ENCODE measurements at places on chromosomes 6 and 20.

- DNase-seq, result no peak
These were observed 1.4 kb downstream of the ZNF184 start for GRCh38 chr6:27471365-27472115.

- DNase-seq, result no peak
These were observed 7.5 kb upstream of the TNXB start for GRCh38 chr6:32116674-32117073.

DNA sequence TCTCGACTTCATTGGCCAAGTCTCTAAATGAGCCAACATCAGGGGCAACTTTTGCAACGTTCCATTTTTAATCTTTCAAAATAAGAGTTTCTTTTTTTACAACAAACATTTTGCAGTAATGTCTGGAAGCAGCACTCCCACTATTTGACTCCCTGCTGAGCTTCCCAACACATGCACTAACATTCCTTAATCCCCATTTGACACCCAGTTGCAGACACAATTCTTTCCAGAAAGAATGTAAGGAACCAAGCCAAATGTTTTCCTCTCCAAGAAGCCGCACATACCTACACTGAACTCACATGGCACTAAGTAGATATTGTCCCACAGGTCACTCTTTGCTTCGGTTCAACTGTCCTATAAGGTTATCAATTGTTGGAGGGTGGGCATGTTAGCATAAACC lies 165.6 kb downstream of the GRM1 start:
- DNase-seq, result no peak

DNA sequence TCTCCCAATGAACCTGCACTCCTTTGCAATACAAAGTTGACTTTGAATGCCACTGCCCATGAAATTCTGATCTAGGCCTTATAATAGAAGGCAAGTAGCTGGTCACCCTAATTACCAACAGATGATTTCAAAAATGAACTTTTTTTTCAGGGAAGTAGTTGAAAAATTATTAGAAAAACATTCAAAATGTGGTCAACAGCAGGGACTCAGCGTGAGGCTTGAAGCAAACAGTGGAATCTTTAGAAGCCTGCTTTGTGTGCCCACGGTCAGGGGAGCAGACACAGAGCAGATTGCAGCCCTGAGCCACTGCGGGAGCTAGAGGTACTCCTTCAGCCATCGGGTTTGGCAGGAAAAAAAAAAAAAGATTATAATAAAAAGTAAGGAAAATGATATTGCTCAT lies 87.1 kb upstream of the HEY2 start:
- no peak for DNase-seq

DNA sequence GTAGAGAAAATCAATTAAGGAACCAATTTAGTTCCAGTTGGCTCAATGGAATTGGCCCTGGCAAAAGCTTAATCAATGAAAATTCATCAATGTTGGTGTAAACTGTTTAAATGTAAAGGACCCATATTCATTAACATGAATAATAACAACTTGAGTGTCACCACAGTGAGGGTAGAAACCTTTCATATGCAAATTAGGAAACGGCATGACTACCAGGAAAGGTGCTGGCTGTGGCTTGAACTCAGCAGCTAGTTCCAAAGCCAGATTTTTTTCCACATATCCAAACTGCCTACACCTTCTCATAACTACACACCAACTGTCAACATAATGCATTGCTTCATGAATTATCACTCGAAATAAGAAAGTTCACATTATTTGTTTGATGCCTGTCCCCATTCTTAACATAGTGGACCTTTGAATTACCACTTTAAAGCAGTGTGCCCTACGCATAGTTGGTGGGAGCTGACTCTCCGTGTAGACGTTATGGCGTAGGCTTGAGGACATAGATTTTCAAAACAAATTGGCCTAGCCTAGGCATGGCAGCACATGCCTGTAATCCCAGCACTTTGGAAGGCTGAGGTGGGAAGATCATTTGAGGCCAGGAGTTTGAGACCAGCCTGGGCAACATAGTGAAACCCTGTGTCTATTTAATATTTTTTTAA lies 19.7 kb downstream of the PBOV1 start:
- DNase-seq, result no peak

- peak; percentile 61 for DNase-seq
These were observed 7.9 kb upstream of the TBPL1 start for GRCh38 chr6:133945158-133945557.

DNA sequence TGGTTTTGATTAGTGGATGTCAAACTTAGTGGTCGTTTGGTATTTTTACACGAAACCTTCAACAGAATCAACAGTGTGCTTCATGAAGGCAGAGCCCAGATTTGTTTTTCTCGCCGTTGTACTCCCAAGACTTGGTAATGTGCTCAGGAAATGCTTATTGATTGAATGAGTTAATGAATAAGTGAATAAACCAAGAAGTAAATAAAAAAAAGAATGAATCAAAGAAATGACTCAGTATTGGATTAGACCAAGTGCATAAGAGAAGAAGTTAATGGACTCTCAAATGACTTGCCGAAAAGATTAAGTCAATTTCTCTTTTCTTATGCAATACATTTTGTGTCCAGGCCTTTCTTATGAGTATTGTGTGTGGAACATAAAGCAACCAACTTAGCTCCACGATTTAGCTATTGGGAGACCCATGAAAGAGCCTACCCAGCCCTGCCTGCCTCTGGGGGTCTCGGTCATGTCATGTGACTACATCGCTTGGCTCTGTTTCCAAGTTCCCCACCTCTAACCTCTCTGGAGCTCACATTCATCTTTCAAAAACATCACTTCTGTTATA lies 10.6 kb upstream of the FUCA2 start:
- no peak for DNase-seq

GRCh38 chr20:46581391-46581790 lies 30.9 kb upstream of the OCSTAMP start:
- no peak for DNase-seq

DNA sequence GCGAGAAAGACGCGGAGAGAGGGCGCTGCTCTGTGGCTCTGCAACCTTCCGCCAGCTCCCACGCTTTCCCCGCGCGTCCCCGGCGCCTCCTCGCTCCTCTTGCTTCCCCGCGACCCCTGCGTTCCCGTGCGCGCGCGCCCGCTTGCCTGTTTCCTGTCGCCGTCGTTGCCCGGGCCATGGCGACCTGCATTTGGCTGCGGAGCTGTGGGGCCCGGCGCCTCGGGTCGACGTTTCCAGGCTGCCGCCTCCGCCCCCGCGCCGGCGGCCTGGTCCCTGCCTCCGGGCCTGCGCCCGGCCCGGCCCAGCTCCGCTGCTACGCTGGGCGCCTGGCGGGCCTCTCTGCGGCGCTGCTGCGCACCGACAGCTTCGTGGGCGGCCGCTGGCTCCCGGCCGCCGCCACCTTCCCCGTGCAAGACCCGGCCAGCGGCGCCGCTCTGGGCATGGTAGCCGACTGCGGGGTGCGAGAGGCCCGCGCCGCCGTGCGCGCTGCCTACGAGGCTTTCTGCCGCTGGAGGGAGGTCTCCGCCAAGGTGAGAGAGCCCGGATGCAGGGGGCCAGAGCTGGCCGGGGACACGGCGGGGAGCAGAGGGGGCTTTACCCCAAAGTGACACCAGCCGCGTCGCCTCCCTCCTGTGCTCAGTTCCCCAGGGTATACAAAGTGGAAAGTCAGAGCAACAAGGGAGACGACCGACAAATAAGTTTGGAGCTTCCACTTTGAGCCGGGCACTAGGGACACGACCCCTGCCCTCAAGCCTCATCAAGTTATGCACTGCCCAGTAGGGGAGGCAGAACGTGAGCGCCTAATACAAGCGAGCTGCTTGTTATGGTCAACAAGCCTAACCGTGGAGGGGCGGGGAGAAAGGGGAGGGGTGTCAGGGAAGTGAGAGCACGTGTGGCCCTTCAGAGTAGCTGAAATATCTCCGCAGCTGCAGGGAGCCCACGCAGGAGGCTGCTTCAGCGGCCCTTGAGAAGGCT lies at the start of gene ALDH5A1:
TSS of gene ALDH5A1 (plus strand) at position 149 of the 975 bp plus-strand sequence. CDS start at position 177, 28 bp downstream.
- DNase-seq, result peak; percentile 83

- peak; percentile 83 for DNase-seq
These were observed 131.2 kb upstream of the CDH4 start for GRCh38 chr20:61120595-61121515.

- DNase-seq, result no peak
These were observed 24.3 kb upstream of the FANCE start for GRCh38 chr6:35427851-35428321.

DNA sequence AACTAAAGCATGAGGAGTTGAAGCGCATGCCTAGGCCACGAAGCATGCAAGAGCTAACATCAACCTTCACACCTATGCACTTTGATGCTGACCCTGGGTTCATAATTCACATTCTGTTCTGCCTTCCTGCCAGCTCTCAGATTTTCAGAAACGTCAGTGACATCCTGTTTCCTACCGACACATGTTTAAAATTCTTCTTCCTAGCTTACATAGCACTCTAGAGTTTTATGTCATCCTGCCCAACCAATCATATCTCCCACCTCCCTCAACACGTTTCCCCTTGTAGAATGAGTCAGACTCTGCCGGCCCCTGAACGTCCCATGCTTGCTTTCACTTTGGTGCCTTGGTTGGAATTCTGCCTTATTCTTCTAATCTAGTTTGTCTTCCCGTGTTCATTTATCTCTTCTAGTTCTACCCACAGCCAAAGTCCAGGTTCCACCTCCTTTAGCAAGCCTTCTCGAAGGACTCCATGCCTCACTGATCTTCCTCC lies 97.2 kb upstream of the MAP7 start:
- no peak for DNase-seq

GRCh38 chr20:23060629-23061028 lies 11.2 kb upstream of the THBD start:
- peak; percentile 59 for DNase-seq

DNA sequence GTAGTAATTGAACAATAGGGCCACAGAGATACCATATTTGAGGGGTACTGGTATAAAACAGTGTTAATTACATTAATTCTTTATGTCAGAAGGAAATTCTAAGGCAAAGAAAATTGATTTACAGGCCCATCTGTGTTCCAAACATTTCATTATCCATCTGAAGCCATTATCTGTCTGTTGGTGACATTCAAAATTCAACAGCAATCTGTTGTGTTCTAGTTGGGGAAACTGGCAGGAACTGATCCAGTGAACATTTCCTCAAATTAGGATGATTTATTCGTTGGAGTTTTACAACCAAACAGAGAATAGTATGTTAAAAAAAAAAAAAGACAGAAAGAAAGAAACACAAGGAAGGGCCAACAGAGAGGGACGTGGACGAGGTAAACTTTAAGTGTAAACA lies 30.1 kb downstream of the HEBP2 start:
- DNase-seq, result no peak

- no peak for DNase-seq
These were observed 21.8 kb upstream of the NAA20 start for GRCh38 chr20:19995220-19995863.

DNA sequence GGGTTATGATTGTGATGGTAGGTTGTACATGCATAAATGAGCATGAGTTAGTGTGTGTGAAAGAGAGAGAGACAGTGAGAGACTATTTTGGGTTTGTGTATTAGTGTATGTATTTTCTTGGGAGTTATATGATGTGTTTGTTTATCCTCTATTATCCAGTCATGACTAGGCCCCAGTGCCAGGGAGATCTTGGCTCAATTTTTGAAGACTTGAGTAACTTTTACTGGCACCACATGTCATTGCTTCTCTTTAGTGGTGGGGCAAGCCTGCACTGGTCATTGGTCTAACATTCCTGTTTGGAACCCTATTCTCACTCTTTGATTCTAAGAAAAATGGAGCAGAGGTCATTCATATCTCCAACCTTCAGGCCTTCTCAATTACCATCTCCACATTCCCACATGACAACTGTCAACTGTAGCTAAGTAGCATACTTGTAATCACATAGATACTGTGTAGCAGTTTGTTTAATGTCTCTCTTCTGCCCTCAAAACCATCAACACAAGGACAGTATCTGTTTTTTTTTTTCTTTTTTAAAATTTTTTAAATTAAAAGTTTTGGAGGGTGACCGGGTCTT lies 8.8 kb downstream of the L3MBTL1 start:
- no peak for DNase-seq

GRCh38 chr6:20386218-20386617 lies 15.5 kb upstream of the E2F3 start:
- DNase-seq, result no peak

DNA sequence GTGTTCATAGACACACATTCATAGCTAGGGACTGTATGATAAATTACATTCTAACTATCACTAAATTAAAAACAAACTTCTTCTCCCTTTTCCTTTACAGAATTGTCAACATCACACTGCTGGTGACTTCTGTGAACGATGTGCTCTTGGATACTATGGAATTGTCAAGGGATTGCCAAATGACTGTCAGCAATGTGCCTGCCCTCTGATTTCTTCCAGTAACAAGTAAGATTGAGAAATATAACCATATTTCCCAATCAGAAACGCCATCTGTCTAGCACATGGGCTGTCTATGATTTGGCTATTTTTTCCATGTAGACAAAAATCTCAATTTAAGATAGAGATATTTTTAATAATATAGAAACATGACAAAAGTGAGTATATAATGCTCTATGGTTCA lies 367.7 kb downstream of the ARHGAP18 start:
- DNase-seq, result no peak

DNA sequence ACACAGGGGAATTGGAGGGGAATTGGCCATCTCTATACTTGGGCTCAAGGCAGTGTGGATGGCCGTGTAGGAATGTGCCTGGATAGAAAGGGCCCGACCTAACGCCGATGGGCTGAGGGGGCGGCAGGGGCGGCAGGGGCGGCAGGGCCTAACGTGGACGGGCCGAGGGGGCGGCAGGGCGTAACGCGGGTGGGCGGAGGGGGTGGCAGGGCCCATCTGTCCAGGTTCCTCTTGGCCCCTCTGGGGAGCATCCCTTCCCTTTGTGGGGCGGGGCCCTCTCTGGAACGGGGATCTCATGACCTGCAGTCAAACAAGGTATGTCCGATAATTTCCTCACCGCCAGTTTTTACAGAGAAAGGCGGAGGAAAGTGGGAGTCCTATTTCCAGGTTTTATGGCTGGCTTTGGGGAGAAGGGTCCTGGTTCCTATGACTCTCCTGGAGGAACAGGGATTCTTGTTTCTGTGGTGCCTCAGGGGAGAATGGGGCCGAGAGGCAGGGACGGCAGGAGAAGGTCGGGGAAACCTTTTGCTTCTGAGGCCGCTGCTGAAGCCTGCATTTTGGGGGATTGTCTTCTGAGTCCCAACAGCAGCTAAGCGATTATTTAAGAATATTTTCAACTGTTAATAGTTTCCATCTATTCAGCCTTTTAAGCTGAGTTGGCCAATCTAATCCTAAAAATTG lies 100.8 kb upstream of the FRMD1 start:
- peak; percentile 39 for DNase-seq

GRCh38 chr20:4457566-4458543 lies 263.9 kb upstream of the PRND start:
- DNase-seq, result peak; percentile 62

DNA sequence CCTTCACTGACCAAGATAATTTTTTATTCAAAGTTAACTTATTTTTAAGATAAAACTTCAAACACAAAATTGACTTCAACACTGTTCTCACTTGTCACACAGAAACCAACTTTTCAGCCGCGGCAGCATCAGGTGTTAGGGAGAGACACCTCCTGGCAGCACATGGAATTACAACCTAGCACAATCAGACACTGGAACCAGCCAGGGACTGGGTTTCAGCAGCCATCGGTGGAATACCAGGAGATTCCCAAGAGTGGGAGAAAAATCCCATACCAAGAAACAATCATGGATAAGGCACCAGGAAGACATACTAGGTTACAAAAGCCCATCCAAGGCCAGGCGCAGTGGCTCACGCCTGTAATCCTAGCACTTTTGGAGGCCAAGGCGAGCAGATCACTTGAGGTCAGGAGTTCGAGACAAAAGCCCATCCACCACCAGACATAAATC lies 70.0 kb downstream of the SNX5 start:
- DNase-seq, result peak; percentile 81
